ENCODE measurements at places on chromosomes 5 and 9. TPM values are rescaled to one million over a fixed set of nuclear protein-coding genes. Genes with fewer than 3 reads are reported as not detected.

Gene SH3PXD2B
- 3.2 TPM for total RNA-seq

- no peak for DNase-seq
These were observed 199.2 kb downstream of the ARHGEF28 start for GRCh38 chr5:73825199-73825598.

DNA sequence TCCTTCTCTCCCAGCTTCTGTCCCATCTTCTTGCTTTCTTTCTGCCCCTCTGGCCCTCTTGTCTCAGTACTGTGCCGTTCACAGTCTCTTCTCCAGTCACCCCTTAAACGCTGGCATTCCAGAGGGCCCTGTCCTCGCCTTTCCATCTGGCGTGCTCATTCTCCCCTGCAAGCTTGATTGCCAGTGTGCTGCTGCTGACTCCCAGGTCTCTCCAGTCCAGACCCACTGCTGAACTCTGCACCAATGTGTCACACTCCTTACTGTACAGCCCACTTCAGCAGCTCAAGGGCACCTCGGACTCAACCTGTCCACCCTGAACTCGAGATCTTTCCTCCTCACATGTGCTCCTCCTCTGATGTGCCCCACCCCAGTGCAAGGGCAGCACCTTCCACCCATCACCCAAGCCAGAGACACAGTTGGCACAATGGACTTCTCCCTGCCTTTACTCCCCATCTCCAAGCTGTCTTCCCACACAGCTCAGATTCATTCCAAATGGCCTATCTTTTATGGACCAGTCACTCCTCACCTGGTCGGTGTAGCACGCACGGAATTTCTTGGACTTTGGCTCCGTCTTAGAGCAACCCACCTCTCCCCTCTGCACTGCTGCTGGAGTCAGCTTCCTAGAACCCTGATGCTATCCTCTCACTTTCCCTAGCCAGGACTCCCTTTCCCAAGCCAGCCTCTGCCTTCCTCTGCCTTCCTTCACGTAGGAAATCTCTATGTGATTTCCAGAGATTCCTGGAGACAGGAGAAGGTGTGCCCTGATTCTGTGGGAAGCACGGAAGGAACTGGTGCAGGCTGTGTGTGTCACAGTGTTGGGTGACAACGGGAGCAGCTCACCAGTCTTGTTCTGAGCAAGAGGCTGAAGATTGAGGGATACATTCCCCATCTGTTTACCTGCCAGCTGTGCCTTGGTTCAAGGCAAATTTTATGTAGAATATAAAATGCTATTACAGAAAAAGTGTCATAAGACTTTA, 26.0 kb upstream of the SLC2A8 start:
- no peak for DNase-seq

Gene TAS2R1
- total RNA-seq: not detected

- DNase-seq: peak; percentile 22
These were observed 260.9 kb upstream of the TUT7 start for GRCh38 chr9:86614871-86615849.

Gene DRD1
- total RNA-seq: 0.80 TPM

GRCh38 chr5:55333811-55334210, 26.0 kb downstream of the MTREX start:
- no peak for DNase-seq

- no peak for DNase-seq
These were observed 86.3 kb upstream of the SLC12A2 start for GRCh38 chr5:127997201-127997704.

- no peak for DNase-seq
These were observed 32.0 kb downstream of the SPRY4 start for GRCh38 chr5:142292808-142293207.

- DNase-seq: no peak
These were observed 47.9 kb upstream of the SMAD5 start for GRCh38 chr5:136084698-136085097.

Gene PCDHGB2
- total RNA-seq: 0.28 TPM

- DNase-seq: no peak
These were observed 169.4 kb upstream of the TMEM161B start for GRCh38 chr5:88438006-88438405.
